ENCODE measurements at places on chromosomes 5 and 9.
A peak's percentile ranks its signal among the peaks of the same experiment; 100 is the strongest.

DNA sequence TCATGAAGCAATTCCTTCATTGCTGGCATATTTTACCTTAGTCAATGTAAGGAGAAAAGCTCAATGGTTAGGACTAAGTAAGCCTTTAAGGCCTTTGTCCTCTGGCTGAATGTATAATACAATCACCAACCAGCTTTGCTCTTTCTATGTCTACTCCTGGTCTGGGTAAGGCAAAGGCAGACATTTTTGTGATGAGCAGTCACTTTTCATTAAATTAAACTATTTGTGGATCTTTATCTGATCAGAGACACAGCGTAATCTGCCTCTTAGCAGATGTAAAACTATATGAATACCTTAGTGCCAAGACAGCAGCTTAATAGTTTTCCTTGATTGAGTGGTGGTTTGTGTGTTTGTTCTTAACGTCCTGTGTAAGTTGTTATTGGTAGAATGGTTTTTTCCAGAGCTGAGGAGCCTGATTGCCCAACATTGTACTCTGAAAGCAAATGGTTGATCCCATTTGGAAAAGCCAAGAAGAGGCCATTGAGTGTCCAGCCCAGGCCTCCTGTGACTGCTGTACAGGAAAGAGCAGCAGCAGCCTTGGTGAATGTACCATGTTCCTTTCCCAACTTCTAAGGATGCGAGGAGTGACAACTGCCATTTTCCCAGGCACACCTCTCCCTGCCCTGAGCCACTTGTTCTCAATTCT is 16.5 kb upstream of the CXXC5 start:
- no peaks in the 10 kb centered on the region for H3K27me3 ChIP-seq
- no peak overlapping the region for H3K4me3 ChIP-seq
- H3K27ac ChIP-seq = no peak overlapping the region

GRCh38 chr9:111897601-111898137 is 1.1 kb downstream of the UGCG start:
- no peak for DNase-seq
- peak overlapping the region; percentile 18 for H3K27ac ChIP-seq
- peak overlapping the region; percentile 69 for H3K4me3 ChIP-seq
- no peaks in the 10 kb centered on the region for H3K27me3 ChIP-seq
- no peaks in the 10 kb centered on the region for H3K36me3 ChIP-seq

GRCh38 chr9:131704141-131704983 is 35.5 kb downstream of the RAPGEF1 start:
- H3K4me3 ChIP-seq = no peak overlapping the region
- H3K27me3 ChIP-seq = no peaks in the 10 kb centered on the region
- H3K4me1 ChIP-seq = peaks cover 65% of the 10 kb centered on the region
- H3K36me3 ChIP-seq = no peaks in the 10 kb centered on the region
- DNase-seq = no peak

GRCh38 chr5:115186794-115187193 is 17.1 kb upstream of the TRIM36 start:
- H3K27me3 ChIP-seq = peaks cover 23% of the 10 kb centered on the region
- no peak for DNase-seq
- H3K4me3 ChIP-seq = no peak overlapping the region
- H3K4me1 ChIP-seq = no peaks in the 10 kb centered on the region
- H3K27ac ChIP-seq = no peak overlapping the region

- H3K27ac ChIP-seq = no peak overlapping the region
- H3K27me3 ChIP-seq = no peaks in the 10 kb centered on the region
- no peaks in the 10 kb centered on the region for H3K4me1 ChIP-seq
- H3K36me3 ChIP-seq = no peaks in the 10 kb centered on the region
- H3K4me3 ChIP-seq = no peak overlapping the region
- no peak for DNase-seq
Measured at GRCh38 chr5:98602534-98603112, 170.8 kb upstream of the RGMB start.
